Suppressor macrophage treated with lipopolysaccharide for 1 hour (primary cell): ENCODE measurements at places on chromosomes 4 and X.
A peak's percentile ranks its signal among the peaks of the same experiment; 100 is the strongest.

DNA sequence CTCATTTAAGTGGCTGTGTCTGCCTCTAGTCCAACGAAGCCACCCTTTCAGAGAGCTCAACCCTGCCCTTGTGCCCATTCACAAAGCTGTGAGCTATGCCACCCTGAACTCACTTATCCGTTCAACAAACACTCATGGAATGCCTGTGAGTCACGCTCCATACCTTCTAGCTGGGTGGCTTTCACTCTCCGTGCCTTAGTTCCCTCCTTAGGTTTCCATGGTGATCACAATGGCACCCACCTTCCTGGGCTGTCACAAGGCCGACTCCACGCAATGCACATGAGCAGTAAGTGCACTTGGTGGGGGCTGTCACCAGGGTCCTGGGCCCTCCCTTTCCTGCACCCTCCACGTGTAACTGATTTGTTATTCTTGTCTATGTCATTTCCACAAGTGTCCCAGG lies 37.2 kb upstream of the PPP2R2C start:
- no peak for DNase-seq

- DNase-seq: peak; percentile 38
Measured at GRCh38 chr4:184822356-184822755, 3.4 kb downstream of the ACSL1 start.

- DNase-seq: no peak
Measured at GRCh38 chr4:87286970-87287369, 35.7 kb downstream of the HSD17B13 start.

- no peak for DNase-seq
Measured at GRCh38 chrX:85992811-85993229, 54.5 kb downstream of the CHM start.

DNA sequence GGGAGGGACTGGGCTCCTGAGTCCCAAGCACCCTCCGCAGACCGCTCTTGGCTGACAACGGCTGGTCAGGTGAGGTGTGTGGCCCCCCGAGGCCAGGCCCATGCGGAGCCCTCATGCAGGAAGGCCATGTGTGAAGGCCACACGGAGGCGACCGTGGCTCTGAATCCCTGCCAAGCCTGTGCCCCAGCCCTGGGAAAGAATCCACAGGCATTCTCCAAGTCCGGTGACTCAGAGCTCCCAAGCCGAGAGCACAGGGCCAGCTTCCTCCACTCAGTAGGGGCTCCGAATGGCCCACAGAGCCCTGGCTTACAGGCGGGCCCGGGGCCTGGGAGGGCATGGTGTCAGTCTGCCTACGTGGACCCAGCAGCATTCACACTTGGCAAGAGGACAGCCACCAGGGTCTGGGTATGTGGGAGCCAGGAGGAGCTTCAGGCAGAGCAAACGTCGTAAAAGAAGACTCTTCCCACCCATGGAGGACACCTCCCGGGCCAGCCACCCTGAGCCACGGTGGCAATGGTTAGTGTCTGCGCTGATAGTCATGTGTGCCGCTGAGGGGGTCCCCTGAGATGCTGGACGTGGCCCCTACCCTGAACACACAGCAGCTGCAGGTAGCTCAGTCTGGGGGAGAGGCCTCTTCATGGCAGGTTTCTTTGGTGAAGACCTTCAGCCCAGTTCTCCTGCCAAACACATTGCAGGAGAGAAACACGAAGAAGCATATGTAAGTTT lies 105.7 kb downstream of the PSAPL1 start:
- DNase-seq: no peak

DNA sequence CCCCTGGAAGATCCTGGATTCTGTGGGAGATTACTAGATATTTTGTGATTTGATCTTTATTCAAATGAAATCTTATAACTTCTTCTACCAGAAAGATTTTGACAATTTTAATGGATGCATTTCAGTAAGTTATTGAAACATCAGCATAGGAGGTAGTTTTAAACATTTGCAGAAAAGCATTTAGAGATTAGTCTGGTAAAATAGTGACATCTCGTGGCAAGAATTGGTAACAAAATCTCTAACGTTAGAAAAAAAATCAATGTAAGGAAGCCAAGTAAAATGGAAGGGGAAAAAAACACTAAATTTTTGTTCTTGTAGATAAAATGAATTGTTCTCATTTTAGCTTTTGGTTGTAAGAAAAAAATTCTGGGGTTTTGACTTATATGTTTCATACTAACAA lies 73.3 kb downstream of the TASL start:
- peak; percentile 54 for DNase-seq

DNA sequence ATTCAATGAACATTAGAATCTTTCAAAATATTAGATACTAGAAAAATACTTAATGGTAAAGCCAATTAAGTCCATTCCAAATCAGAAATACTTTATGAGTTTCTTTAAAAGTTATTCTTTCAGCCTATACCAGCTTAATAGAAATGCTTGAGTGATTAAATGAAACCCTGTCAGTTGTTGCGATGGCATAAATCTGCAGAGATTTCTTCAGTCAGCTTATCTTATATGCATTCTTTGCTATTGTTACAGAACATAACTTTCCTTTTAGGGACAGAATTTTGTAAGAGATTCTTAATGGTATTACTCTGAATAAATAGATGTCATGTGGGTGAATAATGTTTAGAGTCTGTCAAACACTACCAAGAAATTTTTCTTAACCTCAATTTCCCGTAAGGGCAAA lies 325.0 kb upstream of the HAND2 start:
- no peak for DNase-seq

GRCh38 chr4:86558797-86559196 lies 35.3 kb upstream of the PTPN13 start:
- no peak for DNase-seq

DNA sequence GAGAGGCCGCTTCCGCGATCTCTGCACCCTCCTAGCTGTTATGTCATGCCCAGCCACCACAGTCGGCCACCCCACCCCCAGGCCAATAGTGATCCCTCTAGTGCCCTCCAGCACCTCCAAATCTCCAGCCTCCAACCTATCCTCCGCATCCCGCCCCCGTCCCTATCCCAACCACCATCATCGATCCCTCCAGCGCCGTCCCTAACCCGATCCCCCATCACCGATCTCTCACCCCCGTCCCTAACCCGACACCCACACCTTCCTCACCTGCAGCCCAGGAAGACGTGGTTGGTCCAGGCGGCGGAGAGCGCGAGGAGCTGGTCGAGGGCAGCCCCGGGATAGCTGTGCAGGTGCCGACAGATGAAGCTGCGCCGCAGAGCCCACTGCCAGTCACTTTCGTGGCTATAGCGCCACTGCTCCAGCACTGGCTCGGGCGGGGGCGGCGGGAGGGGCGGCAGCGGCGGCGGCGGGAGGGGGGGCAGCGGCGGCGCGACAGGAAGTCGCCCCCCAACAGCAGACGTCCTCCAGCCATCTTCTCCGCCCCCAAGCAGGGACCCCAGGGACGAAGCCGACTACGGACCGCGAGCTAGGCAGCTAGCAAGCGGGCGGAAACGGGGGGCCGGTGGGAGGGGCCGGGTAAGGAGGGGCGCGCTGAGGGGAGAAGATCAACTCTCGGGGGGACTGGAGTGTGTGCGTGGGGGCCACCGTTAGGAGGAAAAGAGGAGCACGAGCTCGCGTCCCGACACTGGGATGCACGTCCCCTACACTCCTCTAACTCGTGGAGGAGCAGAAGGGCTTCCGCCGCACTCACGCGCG lies 552 bp downstream of the NKRF start:
- DNase-seq: peak; percentile 51

DNA sequence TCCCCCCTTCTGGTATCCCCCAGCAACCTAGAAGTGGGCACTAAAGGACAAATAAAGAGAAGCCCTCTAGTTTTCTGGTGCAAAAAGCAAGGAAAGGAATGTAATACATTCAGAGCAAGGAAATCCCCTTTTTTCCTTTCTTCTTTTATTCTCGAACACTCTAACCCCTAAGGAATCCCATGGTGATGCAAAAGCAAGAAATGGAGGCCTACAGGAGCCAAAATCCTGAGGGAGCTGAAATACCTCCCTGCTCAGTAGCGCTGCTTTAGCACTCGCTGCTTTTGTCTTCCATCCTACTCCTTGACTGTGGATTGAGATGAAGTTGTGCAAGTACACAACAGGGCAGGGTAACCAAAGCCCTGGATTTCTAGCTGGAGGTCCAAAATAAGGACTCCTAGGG lies 251.0 kb downstream of the PRDM5 start:
- no peak for DNase-seq

DNA sequence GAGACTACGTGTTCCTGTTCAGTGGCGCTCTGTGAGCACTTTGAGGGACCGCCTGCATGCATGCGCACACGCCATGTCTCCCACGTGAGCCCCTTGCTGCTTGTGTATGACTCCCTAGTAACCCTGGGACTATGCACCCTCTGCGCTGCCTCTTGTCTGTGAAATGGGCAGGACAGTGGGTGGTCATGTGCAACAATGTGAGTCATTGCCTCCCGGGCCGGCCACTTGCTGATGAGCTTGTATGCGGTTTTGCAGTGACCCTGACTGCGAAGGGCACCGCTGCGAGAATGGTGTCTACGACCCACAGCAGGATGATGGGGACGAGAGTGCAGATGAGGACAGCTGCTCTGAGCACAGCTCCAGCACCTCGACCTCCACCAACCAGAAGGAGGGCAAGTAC lies 61.4 kb downstream of the TNIP2 start:
- DNase-seq: no peak

GRCh38 chrX:101398694-101399093 lies 7.9 kb downstream of the RPL36A start:
- no peak for DNase-seq

DNA sequence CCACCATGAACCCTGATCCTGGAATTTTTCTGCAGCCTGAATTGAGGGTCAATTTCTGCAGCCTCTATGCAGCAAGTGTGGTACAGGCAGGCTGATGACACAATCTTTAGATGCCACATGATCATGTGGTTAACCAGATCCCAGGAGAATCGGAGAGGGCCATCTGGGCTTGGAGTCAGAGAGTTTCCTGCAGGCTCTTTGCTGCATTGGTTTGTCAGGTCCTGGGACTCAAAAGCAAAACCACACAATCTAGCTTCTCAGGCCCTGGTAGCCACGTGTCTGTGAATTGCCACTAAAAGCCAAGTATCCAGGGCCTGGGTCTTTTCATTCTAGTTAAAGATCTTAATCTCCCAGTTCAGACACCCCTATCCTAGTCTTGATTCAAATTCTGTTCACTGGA lies 464.5 kb downstream of the BCOR start:
- DNase-seq: peak; percentile 37

DNA sequence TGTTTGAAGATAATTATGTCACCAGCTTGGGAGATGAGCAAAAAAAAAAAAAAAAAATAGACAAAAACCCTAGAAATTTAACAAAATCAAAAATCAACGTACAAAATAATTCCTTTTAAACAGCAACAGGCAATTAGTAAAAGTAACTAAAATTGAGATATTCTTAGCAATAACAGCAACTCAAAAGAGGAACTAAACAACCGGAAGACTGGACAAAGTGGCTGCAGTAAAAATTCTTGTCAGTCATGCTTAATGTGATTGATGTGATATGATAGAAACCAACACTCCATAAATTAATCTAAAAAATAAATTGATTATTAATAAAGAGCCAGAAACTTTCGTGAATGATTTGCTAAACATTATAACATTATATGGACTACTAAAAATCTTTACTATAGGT lies 1534.6 kb upstream of the AGA start:
- no peak for DNase-seq

- DNase-seq: no peak
Measured at GRCh38 chr4:170420255-170420693, 330.5 kb upstream of the AADAT start.

DNA sequence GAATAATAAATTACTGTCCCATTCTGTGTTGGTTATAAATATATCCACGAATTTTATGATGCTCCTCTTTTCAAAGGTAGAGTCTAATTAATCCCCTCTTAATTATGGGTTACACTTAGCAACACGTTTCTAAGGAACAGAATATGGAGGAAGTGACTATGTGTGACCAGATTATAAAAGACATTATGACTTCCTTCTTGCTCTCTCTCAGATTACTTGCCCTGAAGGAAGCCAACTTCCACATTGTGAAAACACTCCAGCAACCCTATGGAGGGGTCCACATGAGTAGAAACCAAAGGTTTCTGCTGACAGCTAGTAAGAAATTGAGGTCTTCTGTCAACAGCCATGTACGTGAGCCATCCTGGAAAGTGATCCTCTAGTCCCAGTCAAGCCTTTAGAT lies 59.3 kb downstream of the WDFY3 start:
- DNase-seq: no peak

DNA sequence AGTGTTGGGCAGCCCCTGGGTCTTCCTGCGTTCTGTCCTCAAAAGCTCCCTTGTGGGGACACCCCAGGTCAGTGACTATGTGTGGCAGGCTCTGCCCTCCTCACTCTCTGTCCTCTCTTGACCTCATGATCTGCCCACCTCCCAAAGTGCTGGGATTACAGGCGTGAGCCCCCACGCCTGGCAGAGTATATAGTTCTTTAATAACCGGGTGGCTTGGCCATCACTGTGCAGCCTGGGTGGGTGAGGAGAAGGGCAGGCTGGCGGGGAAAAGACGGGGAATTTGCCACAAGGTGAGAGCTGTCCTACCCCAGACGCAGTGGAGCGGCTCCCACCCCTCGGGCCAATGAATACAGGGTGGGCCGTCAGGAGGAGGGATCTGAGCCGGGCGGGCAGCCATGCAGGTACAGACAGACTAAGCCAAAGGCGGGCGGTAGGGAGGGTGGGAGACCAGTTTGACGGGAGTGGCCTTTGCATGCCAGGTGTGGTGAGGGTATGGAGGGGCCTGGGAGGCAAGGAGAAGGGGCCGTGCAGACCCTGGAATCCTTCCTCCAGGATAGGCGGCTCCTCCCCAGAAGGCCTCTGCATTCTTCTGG lies 2.5 kb downstream of the SH3BP2 start:
- no peak for DNase-seq

GRCh38 chr4:169492436-169493163 lies 119.8 kb downstream of the NEK1 start:
- peak; percentile 40 for DNase-seq

- peak; percentile 39 for DNase-seq
Measured at GRCh38 chr4:81757691-81758090, 286.0 kb upstream of the RASGEF1B start.

- DNase-seq: no peak
Measured at GRCh38 chr4:4803216-4803911, 56.1 kb upstream of the MSX1 start.

DNA sequence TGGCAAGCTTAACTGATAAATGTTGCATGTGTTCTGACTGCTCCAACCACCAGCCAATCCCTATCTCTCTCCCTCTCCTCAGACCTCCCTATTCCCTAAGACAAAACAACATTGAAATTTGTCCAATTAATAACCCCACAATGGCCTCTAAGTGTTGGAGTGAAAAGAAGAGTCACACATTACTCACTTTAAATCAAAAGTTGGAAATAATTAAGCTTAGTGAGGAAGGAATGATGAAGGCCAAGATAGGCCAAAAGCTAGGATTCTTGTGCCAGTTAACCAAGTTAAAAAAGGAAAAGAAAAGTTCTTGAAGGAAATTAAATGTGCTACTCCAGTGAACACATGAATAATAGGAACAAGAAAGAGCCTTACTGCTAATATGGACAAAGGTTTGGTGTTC lies 55.6 kb downstream of the FBXW7 start:
- no peak for DNase-seq

GRCh38 chrX:39891781-39892180 lies 206.0 kb downstream of the BCOR start:
- DNase-seq: peak; percentile 47

GRCh38 chrX:132292793-132293192 lies 73.5 kb upstream of the RAP2C start:
- DNase-seq: peak; percentile 66

- no peak for DNase-seq
Measured at GRCh38 chr4:182113779-182114178, 129.4 kb upstream of the TENM3 start.

- no peak for DNase-seq
Measured at GRCh38 chr4:147678106-147678505, 5.9 kb downstream of the PRMT9 start.

- DNase-seq: no peak
Measured at GRCh38 chr4:36274158-36274557, 7.3 kb upstream of the DTHD1 start.

GRCh38 chrX:95628796-95629195 lies 1055.8 kb upstream of the DIAPH2 start:
- DNase-seq: no peak
